ENCODE measurements at places on chromosomes 5 and 9.

GRCh38 chr9:71001780-71002386 is 119.5 kb downstream of the TRPM3 start:
- DNase-seq: no peak

GRCh38 chr9:98778711-98779530 is 17.4 kb downstream of the ANKS6 start:
- DNase-seq: no peak

DNA sequence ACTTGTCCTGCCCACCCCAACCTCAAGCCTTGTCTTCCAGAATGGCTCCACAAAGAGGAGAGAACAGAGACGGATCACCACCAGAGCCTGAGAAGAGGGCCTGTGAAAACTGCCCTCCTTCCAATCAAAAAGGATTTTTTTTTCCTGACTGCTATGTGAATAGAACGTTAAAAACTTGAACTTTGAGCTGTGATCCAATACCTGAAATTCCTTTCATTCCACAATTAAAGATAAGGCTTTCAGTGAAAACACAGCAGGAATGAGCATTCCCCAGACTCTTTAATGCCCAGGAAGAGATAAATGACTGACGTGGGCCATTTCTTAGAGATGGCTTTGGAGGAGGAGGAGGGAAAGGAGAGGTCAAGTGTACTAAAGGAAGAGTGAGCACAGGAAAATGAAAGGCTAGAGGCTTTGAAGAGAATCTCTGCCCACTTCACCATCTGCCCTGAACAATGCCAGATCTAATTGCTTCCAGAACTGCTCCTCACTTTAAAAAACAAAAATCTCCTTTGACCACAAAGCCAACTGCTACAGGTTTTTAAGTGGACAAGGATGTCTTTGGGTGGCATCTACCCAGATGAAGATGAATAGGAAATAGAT is 177.9 kb upstream of the MAP3K1 start:
- peak; percentile 63 for DNase-seq

DNA sequence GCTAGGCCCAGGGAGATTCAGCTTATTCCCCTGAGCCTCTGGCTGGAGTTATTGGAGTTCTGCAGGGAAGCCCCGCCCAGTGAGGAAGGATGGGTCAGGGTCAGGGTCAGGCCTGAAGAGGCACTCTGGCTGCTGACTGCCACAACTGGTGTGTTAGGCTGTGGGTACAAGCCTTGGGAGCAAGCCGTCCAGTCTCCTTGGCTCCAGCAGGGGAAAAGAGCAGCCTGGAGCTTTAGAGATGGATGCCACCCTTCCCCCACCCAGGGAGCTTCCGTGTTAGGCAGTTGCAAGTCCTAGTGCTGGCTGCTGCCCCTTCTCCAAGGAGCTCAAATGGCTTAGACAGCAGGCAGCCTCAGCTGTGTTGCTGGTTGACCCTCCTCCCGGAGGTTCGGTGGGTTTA is 34.4 kb upstream of the TAF11L2 start:
- no peak for DNase-seq

- no peak for DNase-seq
Measured at GRCh38 chr9:112853882-112854585, 36.6 kb downstream of the SLC46A2 start.

- no peak for DNase-seq
Measured at GRCh38 chr5:14781106-14781505, 90.5 kb downstream of the ANKH start.

- no peak for DNase-seq
Measured at GRCh38 chr5:74143721-74144330, 496.7 kb downstream of the ENC1 start.

DNA sequence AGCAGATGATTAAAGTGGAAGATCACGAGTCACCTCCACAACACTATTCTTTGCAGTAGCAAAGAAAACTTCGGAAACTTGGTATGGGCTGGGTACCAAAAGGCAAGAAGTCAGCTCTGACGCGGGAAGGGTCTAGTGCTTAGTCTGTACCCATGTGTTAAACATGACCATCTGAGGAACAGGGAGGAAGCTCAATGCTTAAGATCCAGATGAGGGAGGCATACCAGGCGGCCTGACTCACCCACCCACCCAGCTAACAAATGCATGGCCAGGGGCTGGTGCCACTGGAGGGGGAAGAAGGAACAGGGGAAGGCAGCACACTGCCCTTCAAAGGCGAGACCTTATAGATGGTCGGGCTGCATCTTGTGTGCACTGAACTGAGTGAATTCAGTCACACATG is 41.8 kb downstream of the CAMSAP1 start:
- peak; percentile 48 for DNase-seq

GRCh38 chr9:113177251-113177650 is 26.4 kb downstream of the SLC31A2 start:
- DNase-seq: no peak

- no peak for DNase-seq
Measured at GRCh38 chr5:80930940-80931339, 29.2 kb upstream of the RASGRF2 start.

- no peak for DNase-seq
Measured at GRCh38 chr9:80294318-80294717, 722.6 kb downstream of the TLE4 start.

DNA sequence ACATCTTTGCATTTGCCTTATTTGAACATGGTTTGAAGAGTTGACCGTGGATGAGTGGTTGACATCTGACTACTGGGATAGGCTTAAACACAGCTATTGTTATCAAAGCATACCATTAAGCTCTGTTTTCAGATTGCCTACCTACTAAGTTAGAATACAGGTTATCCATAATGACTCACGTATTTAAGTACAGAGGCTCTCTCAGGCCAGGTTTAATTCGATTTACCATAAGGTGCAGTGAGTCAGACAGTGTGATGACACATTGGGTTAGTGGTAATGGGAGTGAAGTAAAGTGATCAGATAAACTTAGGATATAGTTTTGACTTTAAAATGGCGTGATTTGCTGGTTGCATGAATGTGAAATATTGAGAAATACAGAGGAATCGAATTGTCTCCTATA is 732.0 kb upstream of the CTNND2 start:
- DNase-seq: no peak

DNA sequence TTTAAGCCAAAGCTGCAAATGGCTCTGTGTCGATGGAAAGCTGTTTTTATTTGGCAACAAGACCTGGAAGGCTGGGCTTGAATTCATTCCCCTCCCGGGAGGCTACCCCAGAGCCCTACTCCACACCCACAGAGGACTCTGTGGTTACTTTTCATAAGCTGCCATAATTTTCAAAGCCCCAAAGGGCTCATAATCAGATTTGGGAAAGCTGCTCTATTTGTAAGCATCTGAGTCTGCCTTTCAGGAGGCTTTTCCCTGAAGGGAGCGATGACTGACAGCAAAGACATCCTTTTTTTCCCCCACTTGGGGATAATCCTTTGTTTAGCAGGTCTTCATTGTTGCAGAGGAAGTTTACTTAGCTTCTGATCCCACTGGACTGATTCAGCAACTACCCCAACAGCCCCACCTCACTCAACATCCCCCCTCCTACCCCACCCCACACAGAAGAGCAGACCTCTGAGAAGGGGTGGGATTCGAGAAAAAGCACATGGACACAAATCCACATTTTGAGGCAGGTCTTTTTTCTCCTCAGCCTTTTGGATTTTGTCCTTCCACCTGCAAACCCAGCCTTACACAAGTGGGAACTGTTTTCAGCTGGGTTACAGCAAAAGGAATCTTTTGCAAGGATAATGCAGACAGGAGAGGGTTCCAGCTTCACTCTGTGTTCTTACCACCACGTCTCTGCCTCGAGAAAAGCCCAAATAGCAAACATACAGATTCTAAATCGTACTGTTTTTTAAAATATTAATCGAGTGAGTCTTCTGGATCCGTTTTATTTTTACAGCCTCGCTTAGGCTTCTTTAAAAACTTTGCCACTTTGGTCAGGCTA is 244.4 kb upstream of the TUT7 start:
- DNase-seq: no peak

- no peak for DNase-seq
Measured at GRCh38 chr5:72152545-72152944, 45.3 kb downstream of the MAP1B start.

- no peak for DNase-seq
Measured at GRCh38 chr5:124580925-124581737, 165.3 kb downstream of the ZNF608 start.

DNA sequence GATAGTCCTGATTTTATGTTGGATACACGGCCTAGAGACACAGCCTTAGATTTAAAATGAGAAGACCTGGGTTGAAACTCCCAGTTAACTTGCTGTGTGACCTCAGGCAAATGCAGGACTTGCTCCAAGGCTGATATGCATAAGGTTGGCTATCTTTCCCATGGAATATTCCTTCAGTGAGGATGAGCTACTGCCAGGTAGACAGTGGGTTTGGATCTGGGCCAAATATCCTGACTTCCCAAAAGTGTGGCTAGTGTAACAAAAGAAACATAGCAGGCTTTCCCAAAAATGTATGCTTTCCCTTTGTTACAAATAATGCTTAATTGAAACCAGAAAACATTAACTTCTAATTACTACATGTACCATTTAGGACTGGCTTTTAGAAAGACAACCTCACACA is 697 bp upstream of the XPA start:
- no peak for DNase-seq

DNA sequence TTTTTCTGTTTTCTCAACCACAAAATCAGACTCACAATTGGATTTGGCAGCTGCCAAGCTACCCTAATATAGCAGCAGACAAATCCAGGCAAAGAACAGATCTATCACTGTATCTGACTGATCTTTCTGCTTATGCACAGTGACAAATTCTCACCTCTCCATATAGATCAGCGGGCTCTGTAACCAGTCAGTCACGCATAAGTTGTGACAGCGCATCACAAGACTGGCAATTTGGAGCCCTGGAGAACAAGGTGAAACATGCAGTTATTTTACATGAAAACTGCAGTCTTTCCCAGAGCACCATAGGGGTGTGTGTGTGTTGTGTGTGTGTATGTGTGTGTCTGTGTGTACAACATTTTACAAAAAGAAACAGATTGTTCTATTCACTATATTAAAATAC is 37.7 kb downstream of the RORB start:
- no peak for DNase-seq

- peak; percentile 46 for DNase-seq
Measured at GRCh38 chr9:111484572-111484894, 350 bp upstream of the ECPAS start.

- no peak for DNase-seq
Measured at GRCh38 chr5:143274952-143275351, 128.5 kb downstream of the NR3C1 start.

DNA sequence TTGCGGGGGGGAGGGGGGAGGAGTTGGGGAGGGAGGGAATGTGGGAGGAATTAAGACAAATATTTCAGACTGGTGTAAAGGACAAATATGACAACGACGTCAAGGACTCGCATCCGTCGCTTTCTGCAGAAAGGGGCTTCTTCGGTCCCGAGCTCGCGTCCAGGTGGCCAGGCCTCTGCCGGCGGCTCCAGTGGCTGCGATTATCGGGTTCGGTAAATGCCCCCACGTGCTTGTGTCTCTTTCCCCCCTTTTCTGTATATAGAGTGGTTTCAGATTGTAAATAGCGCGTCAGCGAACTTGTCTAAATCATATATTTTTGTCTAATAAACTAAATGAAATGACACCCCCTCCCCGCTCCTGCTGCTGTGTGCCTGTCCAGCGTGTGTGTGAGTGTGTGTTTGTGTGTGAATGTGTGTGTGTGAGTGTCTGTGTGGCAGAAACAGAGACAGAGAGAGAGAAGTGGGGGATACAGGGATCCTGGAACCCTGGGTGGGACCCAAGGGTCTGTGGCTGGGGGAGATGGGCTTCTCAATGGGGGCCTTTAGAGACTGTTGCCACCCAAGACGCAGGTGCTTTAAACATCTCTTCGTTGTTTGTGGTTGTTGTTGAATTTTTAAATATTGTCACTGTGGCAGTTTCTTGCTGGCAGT is 5.6 kb downstream of the IRX1 start:
- DNase-seq: no peak

GRCh38 chr5:173853370-173854131 is 34.6 kb upstream of the CPEB4 start:
- no peak for DNase-seq

DNA sequence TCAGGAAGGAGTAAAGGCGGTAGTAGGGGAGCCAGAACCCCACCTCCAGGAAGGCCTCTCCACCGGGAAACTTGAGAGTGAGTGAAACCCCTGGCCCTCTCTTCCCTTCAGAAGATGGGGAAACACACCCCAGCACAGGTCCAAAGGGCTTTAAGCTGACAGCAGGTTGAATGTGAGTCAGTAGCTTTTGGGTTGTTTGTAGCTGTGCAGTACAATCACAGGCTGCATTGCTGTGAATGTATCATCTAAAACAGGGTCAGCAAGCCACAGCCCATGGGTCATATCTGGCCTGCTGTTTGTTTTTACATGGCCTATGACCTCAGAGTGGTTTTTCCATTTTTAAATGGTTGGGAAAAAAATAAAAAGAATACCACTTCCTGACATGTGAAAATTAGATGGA is 10.0 kb downstream of the OTULINL start:
- DNase-seq: no peak

DNA sequence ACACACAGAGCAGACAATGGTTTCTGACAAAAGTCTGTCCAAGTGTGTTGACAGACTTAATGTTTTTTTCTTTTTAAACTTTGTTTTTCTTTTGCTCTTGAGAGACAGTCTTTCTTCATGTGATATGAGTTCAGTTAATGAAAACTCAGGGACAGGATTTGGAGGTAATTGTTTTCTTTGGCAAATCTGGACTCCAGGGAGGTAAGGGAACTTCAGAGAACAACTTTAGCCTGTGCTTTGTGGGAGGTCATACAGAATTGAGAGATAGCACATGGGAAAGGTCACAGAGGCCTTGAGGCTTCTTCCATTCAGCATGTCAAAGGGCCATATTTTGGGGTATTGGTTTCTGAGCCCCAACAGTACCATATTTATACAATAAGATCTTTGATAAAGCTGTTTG is 9.3 kb downstream of the C9orf153 start:
- DNase-seq: no peak

GRCh38 chr5:133219296-133219695 is 167.5 kb downstream of the HSPA4 start:
- DNase-seq: no peak

GRCh38 chr5:56190497-56190896 is 42.6 kb downstream of the ANKRD55 start:
- peak; percentile 14 for DNase-seq

DNA sequence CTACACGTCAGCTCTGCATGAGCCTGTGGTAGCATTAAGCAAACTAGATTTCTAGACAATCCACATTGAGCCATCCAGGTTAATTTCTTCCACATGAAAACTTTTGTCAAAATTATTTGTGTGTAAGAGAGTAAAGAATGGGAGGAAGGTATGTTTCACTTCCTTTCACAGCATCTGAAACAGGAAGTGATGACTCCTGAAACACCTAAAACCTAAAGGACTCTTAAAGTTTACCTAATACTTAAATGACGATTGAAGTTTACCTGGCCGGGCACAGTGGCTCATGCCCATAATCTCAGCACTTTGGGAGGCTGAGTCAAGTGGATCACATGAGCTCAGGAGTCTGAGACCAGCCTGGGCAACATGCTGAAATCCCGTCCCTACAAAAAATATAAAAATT is 223.8 kb downstream of the CEMIP2 start:
- no peak for DNase-seq

- no peak for DNase-seq
Measured at GRCh38 chr9:132250324-132251262, 88.7 kb downstream of the NTNG2 start.

- no peak for DNase-seq
Measured at GRCh38 chr5:59666440-59667068, 227.0 kb downstream of the PDE4D start.

Data from osteoblast (primary cell).